ENCODE measurements at places on chromosomes 4 and X.

GRCh38 chrX:53616946-53617345 is 69.6 kb downstream of the HUWE1 start:
- DNase-seq: no peak

GRCh38 chr4:41373221-41373620 is 116.5 kb downstream of the UCHL1 start:
- no peak for DNase-seq

DNA sequence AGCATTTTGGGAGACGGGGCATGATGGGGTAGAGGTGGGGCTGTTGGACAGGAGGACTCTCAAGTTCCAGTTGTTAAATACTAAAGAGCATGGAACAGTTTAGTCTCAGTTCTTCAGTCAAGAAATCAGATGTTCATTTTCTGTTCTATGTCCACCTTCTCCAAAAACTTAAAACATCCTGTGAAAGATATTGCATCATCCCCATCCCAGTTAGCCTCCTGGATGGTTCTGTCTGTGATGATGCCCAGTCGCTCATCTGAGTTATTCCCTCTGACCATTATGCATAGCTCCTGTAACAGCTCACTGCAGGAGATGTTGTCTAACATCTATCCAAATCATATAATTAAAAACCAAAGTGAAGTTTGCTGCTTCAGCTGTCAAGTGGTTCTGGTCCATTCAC is 32.1 kb upstream of the SCML1 start:
- DNase-seq: no peak

DNA sequence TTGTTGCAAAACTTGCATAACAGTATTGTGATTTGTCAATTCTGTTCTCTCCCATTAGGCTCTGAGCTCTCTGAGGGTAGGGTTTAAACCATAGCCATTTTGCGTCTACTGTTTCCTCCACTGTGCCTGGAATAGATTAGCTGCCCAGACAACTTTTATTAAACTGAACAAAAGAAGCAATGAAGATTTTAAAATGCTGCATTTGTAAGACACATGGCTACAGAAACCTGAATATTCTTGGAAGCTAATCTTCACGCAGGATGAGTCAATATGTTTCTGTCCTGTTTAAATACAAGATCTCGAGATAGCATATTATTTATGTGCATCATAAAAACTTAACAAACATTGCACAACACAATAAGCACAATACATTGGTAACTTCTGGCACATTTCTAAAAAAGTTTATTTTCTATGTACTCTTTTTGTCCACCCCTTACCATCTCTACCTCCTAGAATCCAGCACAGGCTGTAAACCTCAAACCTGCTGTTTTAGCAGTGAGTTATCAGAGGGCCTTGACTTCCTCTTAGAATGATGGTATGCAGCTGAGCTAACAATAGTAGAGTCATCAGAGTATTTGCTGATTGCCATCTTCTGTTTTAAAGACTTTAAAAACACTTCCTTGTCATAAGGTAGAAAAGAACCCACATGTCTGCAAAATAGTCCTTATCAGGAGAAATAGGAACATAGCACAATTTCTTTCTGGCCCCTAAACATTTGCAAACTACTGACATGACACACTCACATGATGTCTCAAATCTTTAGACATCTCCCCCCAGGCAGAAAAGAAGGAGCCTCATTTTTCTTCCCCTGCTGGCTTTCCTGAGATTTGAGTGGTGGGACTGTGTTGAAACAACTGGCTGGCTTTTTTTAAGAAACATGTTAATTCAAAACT is 10.6 kb upstream of the CCNG2 start:
- no peak for DNase-seq

Measured in H4 (cell line).